CD4-positive, alpha-beta memory T cell (primary cell): ENCODE measurements at places on chromosomes 1 and 21.

- no peak for DNase-seq
These were observed 207.4 kb upstream of the CHRM3 start for GRCh38 chr1:239178961-239179360.

GRCh38 chr1:47209091-47209490 lies 19.3 kb upstream of the PDZK1IP1 start:
- DNase-seq = no peak

GRCh38 chr1:76300556-76300955 lies 226.0 kb downstream of the ST6GALNAC3 start:
- no peak for DNase-seq

DNA sequence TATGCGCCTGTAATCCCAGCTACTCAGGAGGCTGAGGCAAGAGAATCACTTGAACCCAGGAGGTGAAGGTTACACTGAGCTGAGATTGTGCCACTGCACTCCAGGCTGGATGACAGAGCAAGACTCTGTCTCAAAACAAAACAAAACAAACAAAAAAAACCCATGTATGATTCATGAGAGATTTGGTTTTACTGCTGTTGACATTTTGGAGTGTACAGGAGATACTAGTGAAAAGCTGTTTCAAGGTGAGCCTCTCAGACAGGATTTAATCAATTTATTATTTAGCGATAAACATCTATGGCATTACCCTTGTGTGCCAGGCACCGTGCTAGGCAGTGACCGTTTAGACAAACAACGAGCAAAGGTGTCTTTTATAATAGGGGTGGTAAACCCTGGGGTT lies 16.5 kb downstream of the LHX4 start:
- DNase-seq = no peak

- no peak for DNase-seq
These were observed 6.6 kb downstream of the ADORA1 start for GRCh38 chr1:203133970-203134725.

GRCh38 chr1:94456736-94457135 lies 38.5 kb downstream of the ABCD3 start:
- no peak for DNase-seq

DNA sequence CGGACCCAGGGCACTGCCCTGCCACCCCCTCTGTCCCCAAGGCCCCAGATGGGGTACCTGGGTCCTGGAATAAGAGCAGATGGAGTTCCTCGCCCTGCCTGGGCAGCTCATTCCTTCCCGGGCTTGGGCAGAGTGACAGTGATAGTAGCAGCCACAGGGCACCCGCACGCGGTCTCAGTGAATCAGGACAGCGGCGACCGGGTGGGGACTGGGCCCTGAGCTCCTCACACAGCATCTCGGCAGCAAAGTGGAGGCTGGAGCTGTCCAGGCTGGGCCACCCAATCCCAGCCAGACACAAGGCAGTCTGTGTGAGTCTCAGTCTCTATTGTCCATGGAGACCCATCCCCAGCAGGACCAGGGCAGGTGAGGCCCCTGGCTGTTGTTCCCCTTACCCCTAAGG lies 37.4 kb upstream of the CCDC27 start:
- DNase-seq = no peak
